ENCODE measurements at places on chromosomes 1 and 21. TPM values are rescaled to one million over a fixed set of nuclear protein-coding genes. Genes with fewer than 3 reads are reported as not detected.
A peak's percentile ranks its signal among the peaks of the same experiment; 100 is the strongest.

Gene CBS
- total RNA-seq, result 0.81 TPM

DNA sequence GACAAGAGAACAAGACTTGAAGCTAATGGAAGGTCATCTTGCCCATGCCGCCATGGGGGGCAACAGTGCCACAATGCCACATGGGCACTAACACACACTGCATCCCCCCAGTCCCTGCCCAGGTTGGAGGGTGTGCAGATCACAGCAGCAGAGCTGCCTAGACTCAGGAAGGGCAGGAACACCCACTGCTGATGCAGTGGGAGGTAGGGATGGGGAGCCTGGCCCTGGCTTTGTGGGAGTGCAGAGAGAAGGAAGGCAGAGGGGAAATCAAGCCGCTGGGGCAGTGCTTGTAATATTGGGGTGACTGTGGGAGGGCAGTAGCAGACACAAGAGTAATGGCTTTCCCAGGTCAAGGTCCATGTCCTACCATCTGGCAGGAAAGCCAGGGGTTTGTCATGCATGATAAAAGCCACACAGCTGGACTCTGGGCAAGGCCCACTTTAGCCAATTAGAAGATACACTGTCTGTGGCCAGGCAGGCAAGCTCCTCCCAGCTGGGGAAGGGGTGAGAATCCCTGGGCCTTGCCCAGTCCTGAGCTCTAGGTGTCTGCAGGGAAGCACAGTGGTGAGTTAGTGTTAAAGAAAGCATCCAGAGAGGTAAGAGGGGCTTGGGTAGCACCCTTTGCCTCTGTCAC is 25.4 kb upstream of the MEF2D start:
- H3K4me1 ChIP-seq, result peaks cover 29% of the 10 kb centered on the region
- H3K36me3 ChIP-seq, result no peaks in the 10 kb centered on the region
- H3K27me3 ChIP-seq, result no peaks in the 10 kb centered on the region
- no peak for DNase-seq

Gene KCNJ6
- total RNA-seq, result not detected

Gene FCGR3B
- total RNA-seq, result not detected

Gene TCHH
- total RNA-seq, result not detected

GRCh38 chr1:10714337-10715114 is 81.9 kb downstream of the CASZ1 start:
- H3K36me3 ChIP-seq, result no peaks in the 10 kb centered on the region
- H3K4me3 ChIP-seq, result no peak overlapping the region
- H3K27me3 ChIP-seq, result no peaks in the 10 kb centered on the region
- DNase-seq, result no peak

- H3K36me3 ChIP-seq, result no peaks in the 10 kb centered on the region
- H3K27me3 ChIP-seq, result no peaks in the 10 kb centered on the region
- H3K27ac ChIP-seq, result peak overlapping the region; percentile 84
- H3K4me3 ChIP-seq, result peak overlapping the region; percentile 90
- DNase-seq, result no peak
Observed at GRCh38 chr1:111620441-111620971, 917 bp downstream of the RAP1A start.

- no peak for DNase-seq
- H3K27me3 ChIP-seq, result no peaks in the 10 kb centered on the region
- no peaks in the 10 kb centered on the region for H3K4me1 ChIP-seq
Observed at GRCh38 chr1:21028520-21029145, 148.1 kb downstream of the EIF4G3 start.

GRCh38 chr1:206117151-206117948 is at the start of gene AVPR1B:
Gene AVPR1B, minus strand, starts transcription at chr1:206117388. Its CDS starts 498 bp downstream, at chr1:206116890.
- no peaks in the 10 kb centered on the region for H3K4me1 ChIP-seq
- H3K27me3 ChIP-seq, result peaks cover 4% of the 10 kb centered on the region
- DNase-seq, result no peak
- no peak within 1 kb of the TSS for H3K4me3 ChIP-seq

Gene ZMYND12
- 0.58 TPM for total RNA-seq

DNA sequence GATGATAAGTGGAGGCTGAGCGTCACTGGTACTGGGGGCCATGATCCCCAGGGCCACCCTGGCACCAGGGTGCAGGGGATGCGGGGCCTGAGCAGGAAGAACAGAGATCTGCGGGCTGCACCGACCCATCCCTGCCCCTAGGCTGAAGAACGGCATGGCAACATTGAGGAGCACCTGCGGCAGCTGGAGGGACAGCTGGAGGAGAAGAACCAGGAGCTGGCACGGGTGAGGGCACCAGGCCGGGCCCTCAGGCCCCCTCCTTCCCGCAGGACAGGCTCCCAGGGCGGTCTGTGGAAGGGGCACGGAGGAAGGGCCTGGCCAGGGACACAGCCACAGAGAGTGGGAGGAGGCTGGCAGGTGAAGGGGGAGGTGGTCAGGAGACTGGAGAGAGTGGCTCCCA is 21.8 kb downstream of the PPFIA4 start:
- H3K27ac ChIP-seq, result no peak overlapping the region
- H3K36me3 ChIP-seq, result no peaks in the 10 kb centered on the region
- DNase-seq, result no peak
- no peaks in the 10 kb centered on the region for H3K4me1 ChIP-seq
- H3K4me3 ChIP-seq, result no peak overlapping the region
